ENCODE measurements at places on chromosomes 4 and X.

DNA sequence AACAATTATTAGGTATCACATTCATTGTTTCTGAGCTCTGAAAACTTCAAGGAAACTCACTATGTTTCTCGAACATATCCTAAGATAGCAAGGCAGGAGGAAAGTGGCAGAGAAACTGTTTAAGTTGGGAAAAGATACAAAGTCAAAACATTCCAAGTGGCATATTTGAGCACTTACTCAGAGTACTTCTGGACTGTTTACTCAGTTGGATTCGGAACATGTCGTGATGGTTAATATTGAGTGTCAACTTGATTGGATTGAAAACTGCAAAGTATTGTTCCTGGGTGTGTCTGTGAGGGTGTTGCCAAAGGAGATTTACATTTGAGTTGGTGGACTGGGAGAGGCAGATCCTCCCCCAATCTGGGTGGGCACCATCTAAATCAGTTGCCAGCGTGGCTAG is 298.3 kb downstream of the IL1RAPL2 start:
- no peak for DNase-seq

- no peak for DNase-seq
These were observed 23.4 kb upstream of the SLC10A7 start for GRCh38 chr4:146545102-146545501.

DNA sequence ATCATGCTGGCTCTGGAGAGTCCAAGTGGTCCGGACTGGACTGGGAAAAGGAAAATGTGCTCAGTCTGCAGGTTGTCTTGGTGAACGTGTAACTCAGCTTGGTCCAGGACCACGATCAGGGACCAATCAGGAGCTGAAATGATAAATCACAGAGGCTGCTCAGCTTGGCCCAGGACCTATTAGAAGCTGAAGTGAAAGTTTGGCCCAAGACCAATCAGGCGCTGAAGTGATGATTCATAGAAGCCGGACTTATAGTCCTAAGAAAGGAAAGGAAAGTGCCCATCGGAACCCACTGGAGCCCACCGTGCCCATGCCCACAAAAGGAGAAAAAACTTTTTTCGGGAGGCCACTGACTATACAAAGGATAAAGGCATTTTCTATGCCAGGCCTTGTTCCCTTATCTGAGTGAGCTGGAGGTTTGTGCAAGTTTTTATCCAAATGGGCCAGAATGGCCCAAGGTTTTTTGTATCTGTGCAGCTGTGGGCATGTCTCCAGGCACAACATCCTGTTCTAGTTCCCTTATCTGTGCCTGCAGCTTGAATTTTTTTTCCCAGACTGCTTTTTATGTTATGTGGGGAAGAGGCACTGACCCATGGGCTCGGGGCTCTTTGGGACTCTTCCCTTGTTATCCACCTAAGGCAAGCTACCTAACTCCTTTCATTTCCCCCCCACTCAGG is 194.4 kb downstream of the FAM133A start:
- DNase-seq, result no peak

- no peak for DNase-seq
These were observed 32.5 kb downstream of the COX18 start for GRCh38 chr4:73037057-73037456.

DNA sequence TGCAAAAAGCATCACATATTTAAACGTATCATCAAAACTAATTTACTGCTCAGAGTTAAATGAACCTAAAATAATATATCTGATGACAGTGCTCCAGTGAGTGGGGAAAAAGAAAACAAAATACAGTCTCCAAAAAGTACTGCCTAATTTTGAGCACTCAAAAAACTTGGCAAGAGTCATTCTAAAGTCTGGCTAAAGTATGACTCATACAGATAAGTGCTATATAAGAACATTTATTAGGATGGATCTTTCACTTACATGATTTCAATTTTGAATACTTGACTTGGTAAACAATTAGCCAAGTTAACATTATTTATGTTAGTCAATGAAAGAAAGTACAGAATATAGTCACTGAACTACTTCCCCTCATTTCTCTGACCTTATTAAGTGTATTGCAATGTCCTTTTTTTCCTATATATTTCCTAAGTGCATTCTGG is 27.2 kb downstream of the FBXO8 start:
- DNase-seq, result no peak

- DNase-seq, result no peak
These were observed 18.8 kb downstream of the SRD5A3 start for GRCh38 chr4:55364691-55365344.

GRCh38 chrX:16993791-16994318 is 47.4 kb downstream of the REPS2 start:
- DNase-seq, result no peak

DNA sequence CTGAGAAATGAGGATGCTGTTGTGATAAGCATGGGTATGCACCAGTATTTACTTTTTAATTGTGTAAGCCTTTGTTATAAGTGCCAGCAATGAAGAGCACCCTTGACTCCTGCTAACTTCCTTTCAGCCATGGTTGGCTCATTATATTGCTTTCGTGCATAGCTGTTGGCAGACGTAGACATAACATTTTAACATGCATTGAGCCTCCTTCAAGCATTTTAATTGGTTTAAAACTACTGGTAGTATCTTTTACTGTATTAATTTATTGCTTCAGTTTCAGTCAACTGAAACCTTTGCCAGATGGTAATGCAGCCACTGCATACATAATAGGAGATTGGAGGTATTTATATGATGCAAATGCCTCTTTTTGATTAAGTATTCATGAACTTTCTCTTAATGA is 1285.4 kb downstream of the PCDH18 start:
- DNase-seq, result no peak

DNA sequence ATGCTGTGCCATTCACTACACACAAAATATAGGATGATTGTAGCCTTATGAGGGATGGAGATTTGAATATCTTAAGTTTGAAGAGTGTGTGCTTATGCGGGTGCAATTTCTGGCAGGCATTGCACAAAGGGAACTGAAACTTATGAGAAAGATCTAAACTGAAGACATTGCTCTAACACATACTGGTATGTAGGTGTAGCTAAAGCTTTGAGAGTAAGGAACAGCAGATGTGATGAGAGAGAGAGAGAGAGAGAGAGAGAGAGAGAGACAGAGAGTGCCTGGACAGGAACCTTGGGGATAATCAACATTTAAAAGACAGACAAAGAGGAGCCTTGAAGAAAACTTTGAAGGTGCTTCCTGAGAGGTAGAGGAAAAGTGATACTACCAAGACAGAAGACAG is 379.7 kb downstream of the SPRY1 start:
- no peak for DNase-seq

DNA sequence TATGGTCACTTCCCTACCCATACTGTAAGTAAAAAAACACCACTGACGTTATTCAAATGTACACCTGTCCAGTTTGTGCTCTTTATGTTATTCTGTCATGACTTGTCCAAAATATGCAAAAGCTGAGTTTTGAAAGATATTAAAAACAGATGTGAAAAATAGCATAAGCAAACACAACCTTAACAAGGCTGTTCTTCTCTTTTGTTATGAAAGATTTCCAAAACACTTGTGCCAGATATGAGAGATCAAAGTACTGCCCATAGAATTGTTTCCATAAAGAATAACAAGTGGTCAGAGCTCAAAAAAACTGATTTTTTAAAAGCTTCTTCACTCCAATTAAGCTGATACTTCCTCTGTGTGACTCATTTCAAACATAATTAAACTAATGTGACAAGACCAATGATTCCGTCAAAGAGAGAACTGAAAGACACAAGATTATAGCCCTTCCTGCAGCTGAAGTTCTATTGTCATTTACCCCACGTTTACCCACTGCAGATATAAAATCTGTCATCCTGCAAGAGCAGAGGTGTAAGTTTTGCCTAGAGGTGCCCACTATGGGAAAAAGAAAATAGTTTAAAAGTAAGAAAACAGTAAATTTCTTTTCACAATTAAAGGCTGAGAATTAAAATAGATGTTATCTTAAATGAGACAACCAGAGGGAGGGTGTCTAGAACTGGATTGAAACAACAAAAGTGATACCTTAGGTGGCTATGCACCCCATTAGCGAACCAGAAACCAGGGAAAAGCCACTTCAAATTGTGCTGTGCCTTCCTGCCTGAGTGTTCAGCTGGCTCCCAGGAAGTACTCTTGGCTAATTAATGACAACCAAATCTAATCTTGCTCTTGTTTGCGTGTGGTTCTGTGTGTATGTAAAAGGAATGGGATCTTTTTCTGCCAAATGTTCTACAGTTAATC is 30.1 kb downstream of the RASSF6 start:
- DNase-seq, result no peak

GRCh38 chr4:87445964-87446363 is 23.6 kb downstream of the NUDT9 start:
- DNase-seq, result no peak

DNA sequence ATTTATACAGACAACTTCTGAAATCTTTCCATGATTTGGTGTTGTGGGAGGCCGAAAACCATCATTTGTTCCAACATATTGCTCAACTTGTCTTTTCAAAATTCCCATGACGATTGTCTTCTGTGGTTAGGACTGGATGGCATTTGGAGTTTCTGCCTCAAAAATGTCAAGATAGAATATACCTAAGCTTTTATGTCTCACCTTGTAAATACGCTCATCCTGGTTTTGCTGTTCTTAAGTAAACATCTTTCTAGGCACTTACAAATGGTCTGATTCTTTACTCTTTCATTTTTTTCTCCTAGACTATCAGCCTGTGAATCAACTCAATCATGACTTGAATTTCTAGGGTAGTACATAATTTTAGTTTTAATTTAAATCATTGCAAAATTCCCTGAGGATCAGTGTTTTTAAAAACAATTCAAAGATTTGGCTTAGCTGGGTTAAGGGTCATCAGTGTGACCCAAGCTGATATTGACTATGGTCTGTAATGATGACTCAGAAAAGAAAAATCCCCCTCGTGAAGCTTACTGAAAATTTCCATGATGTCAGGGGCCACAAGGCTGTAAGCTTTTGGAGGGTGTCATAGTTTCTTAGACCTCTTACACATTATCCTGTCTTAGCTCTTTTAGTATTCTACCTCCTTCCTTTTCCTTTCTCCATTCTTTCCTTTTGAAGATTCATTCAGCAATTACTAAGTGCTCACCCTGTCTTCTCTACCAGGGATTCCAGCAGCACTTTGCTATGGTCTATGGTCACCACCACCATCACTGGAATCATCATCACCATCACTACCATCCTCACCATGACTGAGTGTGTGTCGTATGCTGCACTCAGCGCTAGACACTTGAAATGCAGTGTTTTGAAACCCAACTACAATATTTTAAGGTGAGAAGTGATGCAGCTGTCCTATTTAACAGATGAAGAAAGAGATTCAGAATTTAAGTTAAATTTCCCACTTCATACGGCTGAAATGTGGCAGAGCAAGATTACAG is 124.4 kb downstream of the CPE start:
- DNase-seq, result no peak

GRCh38 chrX:10741003-10741402 is 120.6 kb upstream of the MID1 start:
- no peak for DNase-seq

- DNase-seq, result no peak
These were observed 29.7 kb upstream of the SLC25A4 start for GRCh38 chr4:185113340-185113739.

DNA sequence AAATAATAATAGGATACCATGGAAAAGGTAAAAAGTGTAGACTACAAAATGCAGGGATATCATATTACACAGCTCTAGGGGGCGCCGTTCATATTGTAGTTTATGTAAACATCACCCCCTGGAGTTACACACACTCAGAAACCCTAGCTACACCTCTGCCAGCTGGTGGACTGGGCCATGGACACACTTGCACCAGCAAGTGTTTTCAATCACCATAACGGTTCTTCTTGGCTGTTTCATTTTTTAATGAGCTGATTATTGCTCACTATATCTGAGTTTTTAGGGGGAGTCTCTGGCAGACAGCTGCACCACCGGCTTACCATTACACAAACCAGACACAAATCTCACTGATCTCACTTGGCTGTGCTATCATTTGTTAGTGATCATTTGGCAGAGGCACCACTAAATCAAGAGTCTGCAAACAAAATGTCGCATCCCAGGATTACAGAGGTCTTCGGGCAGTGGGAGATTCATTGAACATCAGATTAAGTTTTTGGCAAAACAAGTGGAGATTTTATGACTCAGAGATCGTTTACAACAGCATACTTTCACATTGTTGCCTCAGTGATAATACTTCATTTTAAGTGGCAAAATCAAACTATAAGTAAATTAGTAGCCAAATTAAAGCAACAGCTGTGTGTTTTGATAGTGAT is 185.7 kb downstream of the UNC5C start:
- no peak for DNase-seq

DNA sequence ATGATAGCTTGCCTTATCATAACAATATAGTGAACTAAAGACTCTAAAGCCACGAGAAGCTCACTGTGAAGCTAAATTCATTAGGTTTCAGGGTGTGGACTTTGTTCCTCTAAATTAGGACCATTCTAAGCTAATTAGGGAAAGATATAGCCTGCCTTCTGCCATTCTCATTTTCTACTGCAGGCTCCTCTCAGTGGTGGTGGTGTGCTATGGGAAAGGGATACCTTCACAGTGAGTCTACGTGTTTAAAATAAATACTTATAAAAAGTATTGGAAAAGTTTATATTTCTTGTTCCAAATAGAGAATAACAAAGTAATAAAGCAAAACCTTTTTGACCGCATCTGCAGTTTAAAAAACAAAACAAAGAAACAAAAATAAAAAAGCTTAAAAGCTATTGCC is 327.7 kb downstream of the PAPSS1 start:
- no peak for DNase-seq

DNA sequence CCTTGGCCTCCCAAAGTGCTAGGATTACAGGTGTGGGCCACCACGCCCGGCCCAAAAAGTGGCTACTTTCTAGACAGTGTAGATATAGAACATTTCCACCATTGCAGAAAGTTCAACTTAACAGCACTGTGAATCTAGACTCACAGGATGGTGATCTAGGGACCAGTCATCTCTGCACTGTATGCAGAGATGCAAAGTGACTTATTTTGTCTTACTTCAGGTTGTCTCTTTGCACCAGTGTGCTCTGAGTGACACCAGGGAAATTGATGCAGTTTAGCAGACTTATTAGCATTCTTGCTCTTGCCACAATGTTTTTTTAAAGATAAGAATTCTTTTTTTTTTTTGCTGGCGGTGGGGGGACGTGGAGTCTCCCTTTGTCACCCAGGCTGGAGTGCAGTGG is 12.8 kb upstream of the FOXO4 start:
- DNase-seq, result no peak

DNA sequence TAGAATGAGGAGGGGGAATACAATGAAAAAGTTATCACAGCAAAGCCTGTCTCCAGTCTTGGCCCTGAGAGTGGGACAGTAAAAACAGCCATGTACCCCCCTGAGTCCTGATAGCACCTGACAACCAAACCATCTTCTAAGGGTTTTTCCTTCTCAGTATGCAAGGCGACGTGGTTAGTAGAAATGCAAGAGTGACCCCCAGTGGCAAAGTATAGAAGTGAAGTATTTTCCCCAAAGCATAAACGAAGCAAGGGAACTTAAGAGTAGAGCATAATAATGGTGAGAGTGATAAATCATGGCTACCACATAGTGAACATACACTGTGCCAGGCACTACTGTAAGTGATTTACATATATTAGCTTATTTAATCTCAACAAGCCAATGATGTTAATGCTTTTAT is 52.8 kb downstream of the FAM47C start:
- DNase-seq, result no peak

DNA sequence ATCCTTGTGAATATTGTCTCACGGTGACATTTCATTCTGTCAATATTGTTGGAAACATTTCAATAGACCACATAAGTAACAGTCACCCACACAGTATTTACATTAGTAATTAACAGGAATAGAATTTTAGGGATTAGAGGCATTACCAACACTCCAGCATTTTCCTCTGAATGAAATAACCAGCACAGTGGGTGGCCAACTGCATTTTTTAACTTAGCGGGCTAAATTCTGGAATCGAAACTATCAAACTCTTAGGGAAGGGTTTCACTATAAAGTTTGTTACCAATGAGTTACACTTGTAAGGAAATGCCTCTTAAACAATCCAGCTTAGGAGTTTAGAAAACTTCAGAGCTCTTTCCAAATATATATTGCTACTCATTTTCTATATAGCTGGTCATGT is 403.0 kb downstream of the ADGRL3 start:
- no peak for DNase-seq

Measured in effector memory CD4-positive, alpha-beta T cell (primary cell).